ENCODE measurements at places on chromosomes 11 and 22.

DNA sequence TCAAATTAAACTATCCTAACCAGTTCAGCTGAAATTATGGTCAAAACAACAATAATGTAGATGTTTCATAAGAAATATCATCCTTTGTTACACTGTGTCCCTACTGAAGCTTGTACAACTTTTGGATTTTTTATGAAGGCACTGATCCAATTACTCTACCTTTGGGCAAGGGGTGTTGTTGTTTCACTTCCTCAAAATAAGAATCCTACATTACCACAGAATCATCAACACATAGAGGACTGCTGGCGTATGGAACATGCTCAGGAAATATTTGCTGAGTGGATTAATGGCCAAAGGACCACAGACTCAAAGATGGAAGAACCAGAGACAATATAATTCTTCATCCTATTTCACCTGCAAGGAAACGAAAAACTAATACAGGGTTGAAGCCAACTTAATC is 907.5 kb upstream of the CCDC90B start:
- no peak for DNase-seq

DNA sequence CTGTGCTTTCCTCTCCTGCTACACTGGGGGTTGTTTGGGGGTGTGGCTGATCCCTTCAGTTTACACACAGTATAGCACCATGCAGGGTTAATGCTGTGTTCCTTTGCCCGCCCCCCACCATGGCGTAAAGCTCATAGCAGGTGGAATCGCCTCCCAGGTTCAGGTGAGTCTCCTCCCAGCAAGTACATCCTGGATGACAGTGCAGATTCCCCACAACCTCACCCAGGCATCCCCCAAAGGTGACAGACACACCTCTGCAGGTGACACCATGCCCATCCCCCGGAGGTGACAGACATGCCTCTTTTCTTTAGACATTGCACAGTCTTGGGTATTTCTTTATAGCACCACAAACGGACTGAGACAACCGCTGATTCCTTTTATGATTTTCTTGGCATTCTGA is 343.7 kb downstream of the BRD1 start:
- no peak for DNase-seq

GRCh38 chr11:88618327-88619070 is 281.0 kb upstream of the CTSC start:
- DNase-seq: no peak

DNA sequence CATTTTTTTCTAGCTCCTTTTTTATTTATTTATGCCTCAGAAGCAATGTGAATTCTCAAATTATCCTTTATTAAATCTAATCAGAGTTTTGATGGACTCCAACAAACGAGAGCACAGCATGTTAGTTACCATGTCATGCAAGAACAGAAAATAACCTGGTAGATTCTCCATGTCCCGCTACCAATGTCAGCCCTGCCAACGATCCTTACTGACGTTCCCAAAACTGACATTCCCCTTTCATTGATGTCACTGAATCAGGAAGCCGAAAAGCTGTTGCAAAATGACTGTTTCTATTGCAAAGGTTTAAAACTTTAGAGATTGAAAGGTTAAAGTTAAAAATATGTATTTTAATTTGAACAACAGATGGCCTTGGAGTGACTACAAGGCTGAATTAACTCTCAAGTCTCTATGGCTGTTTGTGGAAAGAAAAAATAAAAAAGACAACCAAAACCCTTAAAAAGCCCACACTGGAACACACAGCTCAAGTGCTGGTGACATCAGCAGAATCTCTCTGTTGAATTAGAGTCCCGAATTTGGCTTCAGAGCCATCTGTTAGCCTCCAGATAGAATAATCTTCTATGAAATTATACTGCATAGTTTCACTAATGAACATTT is 96.8 kb downstream of the BDNF start:
- DNase-seq: no peak

DNA sequence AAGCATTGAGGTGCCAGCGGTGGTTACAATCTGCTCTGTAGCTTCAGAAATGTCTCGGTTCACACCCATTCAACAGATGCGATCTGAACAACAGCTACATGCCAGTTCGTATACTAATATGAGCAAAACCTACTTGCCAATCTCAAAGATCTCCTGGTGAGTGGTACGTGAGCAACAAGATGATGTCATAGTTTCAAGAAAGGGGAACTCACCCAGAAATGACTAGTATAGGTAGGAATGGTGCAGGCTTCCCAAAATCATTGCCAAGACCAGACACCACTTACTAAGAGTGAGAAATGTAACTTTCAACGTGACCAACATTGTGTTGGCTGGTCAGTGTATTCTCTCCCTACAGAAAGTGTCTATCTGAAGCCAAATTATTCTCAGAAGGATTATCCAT is 31.1 kb downstream of the OR6Q1 start:
- no peak for DNase-seq

- DNase-seq: no peak
Measured at GRCh38 chr11:94002226-94002625, 18.9 kb upstream of the HEPHL1 start.

- DNase-seq: no peak
Measured at GRCh38 chr11:97229936-97230335, 840.1 kb downstream of the JRKL start.

GRCh38 chr11:15006139-15006759 is 34.1 kb upstream of the CALCA start:
- DNase-seq: no peak
